Transverse colon (tissue), 4 donors: ENCODE measurements at places on chromosomes 1 and 21.

DNA sequence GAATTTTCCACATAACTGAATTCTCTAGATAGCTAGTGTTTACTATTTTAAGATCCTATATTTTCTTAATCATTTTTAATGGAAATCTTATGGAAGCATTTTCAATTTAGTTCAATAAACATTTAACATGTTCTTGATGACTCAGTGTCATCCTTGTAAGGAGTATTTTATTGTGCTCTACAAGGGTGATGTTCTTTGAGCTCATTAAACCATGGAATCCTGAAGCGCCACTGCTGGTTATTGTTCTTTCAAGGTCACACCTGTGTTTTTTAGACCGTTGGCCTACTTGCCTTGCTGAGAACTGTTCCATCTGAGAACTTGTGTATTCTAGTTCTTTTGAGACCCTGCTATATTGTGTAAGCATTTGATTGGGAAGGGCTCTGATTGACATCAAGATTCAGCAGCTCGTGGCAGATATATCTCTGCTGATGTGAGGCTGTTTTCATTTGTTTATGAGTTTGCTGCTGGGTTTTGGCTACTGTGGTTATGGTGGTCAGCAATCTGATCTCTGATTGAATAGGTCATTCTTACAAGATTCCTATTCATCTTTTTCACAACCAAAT is 132.0 kb downstream of the GIPC2 start:
- DNase-seq: no peak

- DNase-seq: no peak
Measured at GRCh38 chr21:29449306-29449950, 150.7 kb downstream of the BACH1 start.

DNA sequence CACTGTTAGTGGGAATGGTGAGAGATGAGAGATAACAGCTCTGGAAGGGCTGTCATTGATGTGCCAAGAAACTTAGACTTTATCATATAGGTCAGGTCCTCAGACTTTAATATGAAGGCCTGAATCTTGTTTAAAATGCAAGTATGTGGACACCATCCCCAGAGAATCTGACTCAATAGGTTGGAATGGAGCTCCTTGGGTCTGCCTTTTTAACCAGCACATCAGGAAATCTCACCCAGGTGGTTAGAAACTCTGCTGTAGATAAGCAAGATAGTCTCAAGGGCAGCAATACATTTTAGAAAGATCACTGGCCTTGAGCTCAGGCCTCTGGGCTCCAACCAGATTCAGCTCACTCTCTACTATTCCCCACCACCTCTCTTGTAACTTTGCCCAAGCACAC is 180.4 kb downstream of the SLC44A5 start:
- DNase-seq: no peak

- DNase-seq: peak; percentile 75
Measured at GRCh38 chr1:906600-907420, 16.9 kb upstream of the SAMD11 start.

GRCh38 chr1:23376890-23377811 is 7.5 kb upstream of the ZNF436 start:
- DNase-seq: peak; percentile 48

DNA sequence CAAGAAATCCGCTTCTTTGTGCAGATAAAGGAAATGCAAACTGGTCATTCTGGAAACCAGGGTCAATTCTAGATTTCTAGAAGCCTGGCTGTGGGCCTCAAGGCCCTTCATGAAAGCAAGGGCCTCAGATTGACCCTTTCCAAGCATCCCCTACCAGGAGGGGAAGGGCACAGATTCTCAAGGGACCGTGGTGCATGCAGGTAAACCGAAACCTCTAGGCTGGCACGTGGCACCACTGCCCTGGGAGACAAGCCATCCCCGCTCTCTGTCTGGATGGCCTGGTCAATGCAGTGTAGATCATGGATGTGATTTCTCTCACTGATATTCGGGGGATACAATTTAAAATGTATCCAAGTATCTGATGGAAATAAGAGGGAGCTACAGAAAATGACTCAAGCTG is 69.4 kb downstream of the TOMM20 start:
- DNase-seq: no peak

GRCh38 chr1:162070825-162071224 is 1.3 kb downstream of the NOS1AP start:
- DNase-seq: peak; percentile 25

DNA sequence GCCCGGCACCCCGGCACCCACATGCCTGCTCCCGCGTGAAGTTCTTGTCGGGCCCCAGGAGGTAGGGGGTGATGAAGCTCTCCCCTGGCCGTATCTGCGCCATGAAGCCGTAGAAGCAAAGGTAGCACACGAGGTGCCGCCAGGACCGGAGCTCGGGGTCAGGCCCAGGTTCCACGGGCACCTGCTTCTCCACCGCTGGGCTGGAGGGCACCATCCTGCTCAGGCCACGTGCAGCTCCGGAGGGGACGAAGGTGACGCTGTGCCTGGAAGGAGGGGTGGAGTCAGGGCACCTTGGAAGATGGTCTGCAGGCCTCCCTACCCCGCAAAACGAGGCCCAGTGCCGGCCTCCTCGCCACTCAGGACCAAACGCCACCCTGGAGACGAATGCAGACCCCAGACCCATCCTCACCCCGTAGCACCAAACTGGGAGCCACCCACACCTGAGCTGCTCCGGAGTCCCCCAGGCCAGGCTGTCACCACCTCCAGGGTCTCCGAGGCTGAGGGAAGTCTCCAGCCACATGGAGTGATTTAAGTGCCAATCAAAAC is 4.4 kb downstream of the SLC19A1 start:
- DNase-seq: peak; percentile 7

DNA sequence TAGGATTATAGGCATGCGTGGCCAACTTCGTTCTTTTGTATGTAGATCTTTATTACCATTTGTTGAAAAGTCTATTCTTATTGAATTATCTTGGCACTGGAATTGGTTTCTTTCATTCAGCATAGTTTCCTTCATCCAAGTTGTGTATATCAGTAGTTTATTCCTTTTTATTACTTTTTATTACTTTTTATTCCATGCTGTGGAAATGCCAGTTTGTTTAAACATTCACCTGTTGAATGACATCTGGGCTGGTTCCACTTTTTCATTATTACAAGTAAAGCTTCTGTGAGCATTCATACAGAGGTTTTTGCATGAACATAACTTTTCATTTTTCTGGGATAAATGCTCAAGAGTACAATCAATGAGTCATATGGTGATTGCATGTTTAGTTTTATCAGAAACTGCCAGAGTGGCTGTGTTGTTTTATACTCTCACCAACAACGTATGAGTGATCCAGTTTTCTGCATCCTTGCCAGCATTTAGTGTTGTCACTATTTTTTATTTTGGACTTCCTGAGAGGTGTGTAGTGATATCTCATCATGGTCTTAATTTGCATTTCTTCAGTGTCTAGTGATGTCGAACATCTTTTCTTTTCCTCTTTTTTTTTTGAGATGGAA is 28.6 kb downstream of the PTPRU start:
- DNase-seq: no peak

- DNase-seq: no peak
Measured at GRCh38 chr1:67018574-67018973, 35.4 kb downstream of the SLC35D1 start.

GRCh38 chr1:55053265-55053954 is 14.1 kb downstream of the PCSK9 start:
- no peak for DNase-seq

DNA sequence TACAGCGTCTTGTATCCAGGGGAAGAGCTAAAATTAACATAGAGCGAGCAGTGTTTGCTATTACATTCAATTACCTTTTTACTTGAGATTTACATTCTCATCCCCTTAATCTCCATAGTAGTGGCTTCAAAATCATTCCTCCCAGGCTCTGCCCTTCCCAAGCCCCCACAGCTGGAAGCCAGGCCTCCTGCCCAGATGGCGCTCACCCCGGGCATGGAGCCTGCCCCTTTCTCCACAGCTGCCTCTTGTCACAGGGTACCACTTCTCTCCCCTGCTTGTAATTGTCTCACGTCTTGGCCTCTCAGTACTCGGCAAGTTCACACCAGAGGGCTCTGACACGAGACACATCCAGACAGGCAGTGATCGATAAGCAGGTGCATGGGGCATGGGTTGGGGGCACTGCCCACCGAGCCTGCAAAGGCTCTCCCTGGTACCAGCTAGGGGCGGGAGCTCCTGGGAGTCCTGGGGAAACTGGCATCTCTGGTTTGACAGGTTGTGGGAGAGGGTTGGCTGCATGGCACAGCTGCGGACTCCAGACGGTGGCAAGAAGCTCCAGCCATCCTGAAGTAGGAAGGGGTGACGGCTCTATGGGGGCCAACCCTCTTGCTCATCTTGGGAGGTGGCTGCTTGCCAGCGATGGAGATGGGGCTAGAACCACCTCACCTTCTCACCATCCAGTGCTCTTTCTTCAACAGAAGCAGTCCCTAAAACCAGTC is 20.1 kb downstream of the CASZ1 start:
- peak; percentile 63 for DNase-seq

DNA sequence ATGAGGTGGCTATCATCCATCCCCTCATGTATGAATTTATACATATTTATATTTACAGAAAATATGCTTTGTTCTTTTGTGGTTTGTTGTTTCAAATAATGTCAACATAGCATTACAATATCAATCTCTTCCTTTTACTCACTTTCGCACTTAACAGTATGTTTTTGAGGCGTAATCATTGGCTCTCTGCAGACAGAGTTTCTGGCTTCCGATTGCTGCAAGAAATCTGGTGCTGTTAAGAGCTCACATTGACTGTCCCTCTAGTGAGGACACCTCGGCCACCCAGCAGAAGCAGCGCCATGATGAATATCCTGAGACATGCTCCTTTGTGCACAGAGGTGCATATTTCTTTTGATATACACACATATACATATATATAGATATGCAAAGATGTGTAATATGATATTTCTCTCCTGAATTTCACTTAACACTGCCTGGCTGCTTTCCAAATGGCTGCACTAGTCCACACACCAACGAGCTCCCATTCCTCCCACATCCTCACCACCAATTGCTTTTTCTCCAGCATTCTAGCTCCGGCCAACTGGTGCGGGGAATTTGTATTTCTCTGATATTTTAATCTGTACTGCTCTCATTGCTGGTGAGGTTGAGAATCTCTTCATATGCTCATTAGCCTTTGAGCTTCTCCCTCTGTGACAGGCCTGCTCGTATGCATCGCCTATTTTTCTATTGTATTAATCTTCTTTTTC is 248.4 kb downstream of the SIPA1L2 start:
- no peak for DNase-seq

DNA sequence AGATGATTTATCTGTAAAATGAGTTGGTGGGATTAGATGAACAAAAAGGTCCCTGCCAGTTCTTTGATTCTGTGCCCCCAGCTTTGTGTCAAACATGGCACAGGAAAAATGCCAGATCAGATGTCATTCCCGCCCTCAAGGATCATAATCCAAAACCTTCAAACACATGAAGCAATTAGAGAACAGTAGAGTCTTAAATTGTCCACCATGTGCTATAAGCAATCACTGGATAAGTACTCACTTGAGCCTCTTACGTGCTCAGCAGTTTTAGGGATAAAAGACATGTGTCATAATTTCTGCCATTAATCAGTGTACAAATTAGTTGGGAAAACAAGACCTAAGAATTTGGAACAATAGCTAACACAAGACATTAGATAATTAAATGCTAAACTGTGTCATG is 15.4 kb upstream of the KIAA0040 start:
- no peak for DNase-seq

GRCh38 chr1:184610876-184611595 is 143.6 kb downstream of the EDEM3 start:
- no peak for DNase-seq

DNA sequence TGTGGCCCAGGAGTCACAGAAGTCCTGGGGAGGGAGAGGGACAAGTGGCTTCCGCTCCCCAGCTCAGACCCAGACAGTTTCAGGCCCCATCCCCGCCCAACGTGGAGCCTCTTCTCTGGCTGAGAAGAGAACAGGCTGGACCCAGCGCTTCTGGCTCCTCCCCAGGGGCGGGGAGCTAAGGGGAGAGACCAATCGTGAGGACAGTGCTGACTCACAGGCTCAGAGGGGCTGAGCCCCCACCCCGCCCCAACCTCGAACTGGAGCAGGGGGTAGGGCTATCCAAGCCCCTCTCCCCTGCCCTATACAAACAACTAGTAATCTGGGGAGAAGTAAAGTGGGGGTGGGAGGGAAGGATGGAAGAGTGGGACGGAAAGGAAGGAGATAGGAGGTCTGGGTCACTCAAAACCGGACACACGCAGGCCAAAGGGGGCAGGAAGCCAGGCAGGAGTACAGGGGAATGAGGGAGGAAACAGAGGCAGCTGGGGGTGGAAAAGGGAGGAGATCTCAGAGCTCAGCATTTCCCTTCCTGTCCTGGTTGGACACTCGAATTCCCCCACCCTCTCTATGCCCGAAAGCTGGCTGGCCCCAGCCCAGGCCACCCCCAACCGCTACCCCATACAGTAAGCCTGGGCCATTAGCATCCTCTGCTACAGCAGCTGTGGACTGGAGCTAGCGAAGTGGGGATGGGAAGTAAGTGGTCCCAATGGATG is at the start of gene SHC1:
SHC1 (minus strand) TSS at position 117 of the 710 bp plus-strand sequence. CDS start 221 bp downstream, outside the sequence.
- DNase-seq: peak; percentile 89

DNA sequence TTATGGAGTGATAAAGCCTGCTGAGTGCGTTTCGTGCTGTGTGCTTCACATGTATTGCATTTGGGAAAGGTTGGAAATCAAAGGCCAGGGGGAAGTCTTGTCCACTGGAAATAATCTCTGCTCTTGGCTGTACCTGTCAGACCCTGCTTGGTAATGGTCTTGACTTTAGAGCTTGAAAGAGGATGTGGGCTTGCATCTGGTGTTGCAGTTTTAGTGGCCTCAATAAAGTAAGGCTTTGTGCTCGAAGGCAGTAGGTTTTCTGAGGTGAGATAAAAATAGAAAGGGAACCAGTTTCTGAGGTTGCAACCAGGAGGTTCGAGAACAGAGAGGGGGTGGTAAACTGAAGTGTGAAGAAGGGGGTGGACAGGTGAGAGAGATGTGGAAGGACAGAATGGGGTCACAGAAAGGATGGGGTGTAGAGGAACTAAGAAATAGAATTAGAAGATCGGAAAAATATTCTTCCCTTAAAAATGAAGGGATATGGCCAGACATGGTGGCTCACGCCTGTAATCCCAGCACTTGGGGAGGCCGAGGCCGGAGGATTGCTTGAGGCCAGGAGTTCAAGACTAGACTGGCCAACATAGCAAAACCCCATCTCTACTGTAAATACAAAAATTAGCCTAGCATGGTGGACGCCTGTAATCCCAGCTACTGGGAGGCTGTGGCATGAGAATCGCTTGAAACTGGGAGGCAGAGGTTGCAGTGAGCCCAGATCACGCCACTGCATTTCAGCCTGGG is 1.5 kb downstream of the S100PBP start:
- peak; percentile 43 for DNase-seq

DNA sequence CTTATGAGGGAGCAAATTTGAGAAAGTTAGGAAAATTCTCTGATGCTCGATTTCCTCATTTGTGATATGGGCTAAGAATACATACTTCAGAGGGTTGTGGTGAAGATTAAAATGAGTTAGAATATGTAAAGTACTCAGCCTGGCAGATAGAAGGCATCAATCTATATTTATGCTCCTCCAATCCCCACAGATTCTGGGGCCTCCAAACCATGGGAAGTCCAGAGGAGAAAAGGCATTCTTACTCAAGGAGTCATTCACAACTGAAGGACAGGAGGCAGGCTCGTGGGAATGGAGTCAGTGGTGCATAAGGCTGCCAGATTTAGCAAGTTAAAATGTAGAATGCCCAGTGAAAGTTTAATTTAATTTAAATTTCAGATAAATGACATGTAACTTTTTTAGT is 330.0 kb upstream of the POU3F1 start:
- no peak for DNase-seq
